ENCODE measurements at places on chromosomes 12 and 14. TPM values are rescaled to one million over a fixed set of nuclear protein-coding genes. Genes with fewer than 3 reads are reported as not detected.

DNA sequence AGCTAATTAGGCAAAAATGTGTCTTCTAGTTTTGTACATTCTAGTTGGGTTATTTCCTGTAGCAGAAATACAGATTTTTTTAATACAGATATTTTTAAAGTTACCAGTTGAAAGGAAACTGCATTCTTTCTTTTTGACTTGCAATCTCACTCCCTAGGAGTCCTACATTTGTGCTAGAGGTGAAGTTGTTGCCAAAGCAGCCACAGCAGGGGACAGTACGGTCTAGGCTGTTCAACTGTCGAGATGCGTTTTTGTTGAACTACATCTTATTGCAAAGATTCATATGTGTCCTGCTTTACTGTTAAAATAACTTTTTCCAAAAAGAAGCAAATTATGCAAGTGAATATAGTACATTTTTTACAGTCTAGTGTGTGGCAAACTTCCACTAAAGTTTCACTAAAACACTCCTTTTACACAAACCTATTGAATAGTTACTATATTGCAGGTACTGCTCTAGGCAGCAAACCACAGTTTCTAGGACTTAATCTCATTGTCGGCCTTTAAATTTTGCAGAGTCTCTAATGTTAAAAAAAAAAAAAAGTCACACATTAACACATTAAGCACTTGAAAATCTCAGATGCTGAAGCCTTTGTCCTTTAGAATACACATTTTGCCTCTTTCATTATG, 30.2 kb upstream of the SRGAP1 start:
- H3K4me1 ChIP-seq, result peaks cover 2% of the 10 kb centered on the region
- no peaks in the 10 kb centered on the region for H3K27me3 ChIP-seq
- no peak overlapping the region for H3K27ac ChIP-seq
- no peak for DNase-seq
- no peaks in the 10 kb centered on the region for H3K36me3 ChIP-seq
- no peak overlapping the region for H3K4me3 ChIP-seq

Gene CCDC91
- 51.3 TPM for total RNA-seq

Gene USP44
- 13.3 TPM for total RNA-seq

GRCh38 chr14:30443368-30444007, 115.5 kb upstream of the G2E3 start:
- peaks cover 1% of the 10 kb centered on the region for H3K4me1 ChIP-seq
- H3K27ac ChIP-seq, result no peak overlapping the region
- H3K4me3 ChIP-seq, result no peak overlapping the region
- no peaks in the 10 kb centered on the region for H3K27me3 ChIP-seq

DNA sequence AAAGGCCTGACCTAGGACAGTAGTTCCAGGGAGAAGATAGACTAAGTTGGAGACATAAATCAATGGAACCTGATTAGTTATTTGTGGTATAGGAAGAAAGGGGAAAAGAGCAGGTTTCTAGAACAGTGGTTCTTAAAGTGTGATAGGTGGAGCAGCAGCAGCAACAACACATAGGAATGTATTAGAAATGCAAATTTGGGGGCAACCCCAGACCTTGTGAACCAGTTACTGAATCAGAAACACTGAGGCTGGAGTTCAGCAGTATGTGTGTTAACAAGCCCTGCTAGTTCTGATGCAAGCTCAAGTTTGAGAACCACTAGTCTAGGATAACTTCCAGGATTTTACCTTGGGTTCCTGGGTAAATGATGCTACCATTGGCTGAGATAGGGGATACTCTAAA, 308.7 kb downstream of the EMP1 start:
- H3K4me3 ChIP-seq, result no peak overlapping the region
- DNase-seq, result no peak
- H3K36me3 ChIP-seq, result no peaks in the 10 kb centered on the region
- no peaks in the 10 kb centered on the region for H3K4me1 ChIP-seq

DNA sequence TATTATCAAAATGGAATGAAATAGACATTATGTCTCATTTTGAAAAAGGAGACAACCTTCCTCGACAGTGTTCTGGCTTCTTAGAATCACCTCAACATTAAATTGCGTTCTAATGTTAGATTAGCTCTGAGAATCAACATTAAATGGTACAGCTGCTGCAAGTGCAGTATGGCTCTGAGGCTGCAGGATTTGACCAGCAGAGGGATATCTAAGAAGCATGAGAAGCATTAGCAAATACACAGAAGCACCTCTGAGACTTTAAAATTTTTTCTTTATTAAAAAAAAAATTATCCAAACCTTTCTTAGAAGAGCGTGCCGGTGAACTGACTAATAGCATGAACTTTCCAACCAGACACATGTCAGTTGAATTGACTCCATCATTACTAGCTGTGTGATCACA, 253.4 kb upstream of the LRIG3 start:
- H3K36me3 ChIP-seq, result peaks cover 3% of the 10 kb centered on the region
- peaks cover 1% of the 10 kb centered on the region for H3K4me1 ChIP-seq
- no peak overlapping the region for H3K4me3 ChIP-seq
- no peak overlapping the region for H3K27ac ChIP-seq
- DNase-seq, result no peak

Gene RFX4
- not detected for total RNA-seq

GRCh38 chr14:103688906-103689902, 26.0 kb downstream of the XRCC3 start:
- no peak for DNase-seq
- H3K4me1 ChIP-seq, result no peaks in the 10 kb centered on the region
- H3K36me3 ChIP-seq, result peaks cover 16% of the 10 kb centered on the region
- no peak overlapping the region for H3K4me3 ChIP-seq

GRCh38 chr12:112239881-112240280, 114.5 kb downstream of the TRAFD1 start:
- no peak overlapping the region for H3K27ac ChIP-seq
- no peaks in the 10 kb centered on the region for H3K4me1 ChIP-seq
- no peaks in the 10 kb centered on the region for H3K27me3 ChIP-seq
- H3K36me3 ChIP-seq, result peaks cover 17% of the 10 kb centered on the region

DNA sequence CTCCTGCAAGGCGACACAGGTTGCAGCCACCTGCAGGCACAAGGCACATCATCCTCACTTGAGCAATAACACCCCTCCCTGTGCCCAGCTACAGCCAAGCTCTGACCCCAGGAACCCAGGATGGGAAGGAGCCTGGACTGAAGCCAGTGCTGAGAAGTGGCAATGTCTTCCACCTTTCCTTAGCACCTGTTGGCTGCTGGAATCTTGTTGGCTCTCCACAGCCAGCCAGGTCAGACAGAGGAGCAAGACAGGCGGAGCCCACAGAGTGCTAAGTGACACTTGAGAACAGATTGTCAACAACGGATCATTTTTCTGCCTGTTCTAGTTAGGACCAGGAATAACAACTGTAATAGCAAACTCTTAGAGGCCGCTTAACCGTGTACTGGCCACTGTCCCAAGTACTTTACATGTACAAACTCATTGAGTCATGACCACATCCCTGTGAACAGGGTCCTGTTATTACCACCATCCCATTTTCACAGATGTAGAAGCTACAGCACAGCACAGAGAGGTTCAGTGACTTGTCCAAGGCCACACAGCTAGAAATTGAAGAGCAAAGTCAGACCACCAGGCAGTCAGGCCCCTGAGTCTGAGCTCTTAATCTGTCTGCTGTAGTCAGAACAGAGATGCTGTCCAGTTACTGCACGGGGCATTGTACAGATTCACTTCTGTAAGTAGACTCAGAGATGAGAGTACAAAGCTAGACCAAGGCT, 45.6 kb downstream of the RNFT2 start:
- no peak overlapping the region for H3K27ac ChIP-seq
- H3K4me3 ChIP-seq, result no peak overlapping the region
- peaks cover 21% of the 10 kb centered on the region for H3K36me3 ChIP-seq
- H3K4me1 ChIP-seq, result no peaks in the 10 kb centered on the region

- DNase-seq, result no peak
- no peaks in the 10 kb centered on the region for H3K36me3 ChIP-seq
- no peak overlapping the region for H3K27ac ChIP-seq
- no peaks in the 10 kb centered on the region for H3K27me3 ChIP-seq
- H3K4me1 ChIP-seq, result peaks cover 1% of the 10 kb centered on the region
Observed at GRCh38 chr12:65343230-65343629, 64.7 kb downstream of the MSRB3 start.

- H3K27ac ChIP-seq, result no peak overlapping the region
- H3K4me3 ChIP-seq, result no peak overlapping the region
- peaks cover 20% of the 10 kb centered on the region for H3K27me3 ChIP-seq
- no peaks in the 10 kb centered on the region for H3K36me3 ChIP-seq
- no peak for DNase-seq
Observed at GRCh38 chr12:108462686-108463085, 52.4 kb upstream of the FICD start.

DNA sequence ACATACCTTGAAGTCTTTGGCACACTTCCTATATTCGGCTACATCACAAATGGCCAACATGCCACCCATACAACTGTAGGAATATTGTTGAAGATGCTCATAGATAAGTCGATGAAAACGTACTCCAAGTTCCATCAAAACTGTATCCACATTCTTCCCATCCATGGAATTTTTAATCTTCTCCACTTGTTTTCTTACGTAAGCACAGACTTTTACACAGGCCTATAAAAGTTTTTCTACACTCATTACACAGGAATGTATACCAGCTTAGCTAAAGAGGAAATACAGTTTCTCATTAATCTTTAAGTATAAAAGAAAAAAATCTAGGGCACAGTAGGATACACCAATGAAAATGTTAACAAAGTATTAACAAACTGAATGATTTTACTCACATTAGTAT, 59.1 kb downstream of the EXOC5 start:
- H3K4me1 ChIP-seq, result no peaks in the 10 kb centered on the region
- no peak for DNase-seq
- H3K27ac ChIP-seq, result no peak overlapping the region

DNA sequence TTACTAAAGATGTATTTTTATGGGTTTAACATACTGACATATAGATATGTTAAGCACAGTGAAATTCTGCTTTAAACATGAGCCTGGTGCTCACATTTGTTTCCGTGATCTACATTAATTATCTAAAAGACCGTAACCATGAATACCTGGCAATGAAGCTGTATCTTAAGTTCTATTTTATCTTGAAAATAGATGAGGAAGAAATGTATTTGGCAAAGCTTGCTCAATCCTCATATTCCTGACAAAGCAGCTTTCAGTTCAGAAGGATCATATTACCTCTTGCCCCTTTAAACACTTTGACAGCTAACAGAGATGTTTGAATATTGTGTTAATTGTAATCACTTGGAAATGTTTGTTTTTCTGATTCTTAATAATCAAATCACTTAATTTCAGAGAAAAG, 9.8 kb downstream of the EPYC start:
- H3K27me3 ChIP-seq, result no peaks in the 10 kb centered on the region
- H3K4me3 ChIP-seq, result no peak overlapping the region
- peaks cover 11% of the 10 kb centered on the region for H3K4me1 ChIP-seq

Gene SYT1
- 4.2 TPM for total RNA-seq

Gene MYF5
- total RNA-seq, result not detected

Data from progenitor cell of endocrine pancreas (in vitro differentiated cells).